ENCODE measurements at places on chromosomes 16 and 17.
A peak's percentile ranks its signal among the peaks of the same experiment; 100 is the strongest.

DNA sequence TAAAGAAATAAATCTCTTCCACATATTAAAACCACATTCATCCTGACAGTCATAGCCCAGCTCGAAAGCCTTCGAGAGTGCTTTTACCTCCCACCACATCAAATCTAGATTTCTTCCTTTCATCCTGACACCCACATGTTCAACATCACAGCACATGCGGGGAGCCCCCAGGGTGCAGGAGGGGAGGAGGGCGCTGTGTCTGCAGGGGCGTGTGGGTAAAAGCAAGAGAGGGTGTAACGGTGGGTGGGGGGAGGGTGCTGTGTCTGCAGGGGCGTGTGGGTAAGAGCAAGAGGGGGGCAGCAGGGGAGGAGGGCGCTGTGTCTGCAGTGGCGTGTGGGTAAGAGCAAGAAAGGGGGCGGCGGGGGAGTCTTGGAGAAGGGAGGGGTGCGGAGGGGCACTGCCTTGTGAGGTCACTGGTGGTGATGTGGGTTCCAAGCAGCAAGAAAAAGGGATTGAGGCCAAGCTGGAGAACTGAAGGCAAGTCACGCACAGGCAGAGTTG, 34.7 kb downstream of the ADCY9 start:
- H3K36me3 ChIP-seq, result no peaks in the 10 kb centered on the region
- H3K4me3 ChIP-seq, result no peak overlapping the region
- peaks cover 11% of the 10 kb centered on the region for H3K4me1 ChIP-seq
- no peak overlapping the region for H3K27ac ChIP-seq

- DNase-seq, result no peak
- H3K27me3 ChIP-seq, result no peaks in the 10 kb centered on the region
- H3K4me1 ChIP-seq, result peaks cover 6% of the 10 kb centered on the region
- H3K27ac ChIP-seq, result peak overlapping the region; percentile 61
- H3K36me3 ChIP-seq, result no peaks in the 10 kb centered on the region
Observed at GRCh38 chr17:65297384-65297783, 160.2 kb downstream of the RGS9 start.

DNA sequence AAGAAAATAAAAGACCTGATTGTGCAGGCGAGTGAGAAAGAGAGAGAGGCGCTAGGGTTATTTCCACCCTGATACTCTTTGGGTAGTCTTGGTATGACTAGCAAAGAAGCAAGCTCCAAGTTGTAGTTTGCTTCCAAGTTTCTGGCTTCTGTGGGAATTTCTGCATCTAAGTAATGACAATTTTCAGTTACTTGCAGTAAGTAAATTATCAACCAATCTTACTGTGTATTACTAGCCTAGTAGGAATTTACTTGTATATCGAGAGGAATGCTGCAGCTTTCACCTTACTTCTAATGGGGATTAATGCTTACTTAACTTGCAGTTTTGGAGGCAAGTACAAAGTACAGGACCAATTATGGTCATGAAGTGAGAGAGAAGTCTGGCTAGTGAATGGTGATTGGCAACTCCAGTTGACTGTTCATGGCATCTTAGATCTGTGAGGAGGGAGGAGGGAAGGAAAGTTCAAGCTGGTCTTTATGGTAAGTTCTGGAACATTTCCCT, 31.9 kb downstream of the TENT4B start:
- no peak overlapping the region for H3K4me3 ChIP-seq
- no peaks in the 10 kb centered on the region for H3K36me3 ChIP-seq
- H3K27me3 ChIP-seq, result no peaks in the 10 kb centered on the region
- no peak overlapping the region for H3K27ac ChIP-seq
- H3K4me1 ChIP-seq, result peaks cover 19% of the 10 kb centered on the region
- no peak for DNase-seq

DNA sequence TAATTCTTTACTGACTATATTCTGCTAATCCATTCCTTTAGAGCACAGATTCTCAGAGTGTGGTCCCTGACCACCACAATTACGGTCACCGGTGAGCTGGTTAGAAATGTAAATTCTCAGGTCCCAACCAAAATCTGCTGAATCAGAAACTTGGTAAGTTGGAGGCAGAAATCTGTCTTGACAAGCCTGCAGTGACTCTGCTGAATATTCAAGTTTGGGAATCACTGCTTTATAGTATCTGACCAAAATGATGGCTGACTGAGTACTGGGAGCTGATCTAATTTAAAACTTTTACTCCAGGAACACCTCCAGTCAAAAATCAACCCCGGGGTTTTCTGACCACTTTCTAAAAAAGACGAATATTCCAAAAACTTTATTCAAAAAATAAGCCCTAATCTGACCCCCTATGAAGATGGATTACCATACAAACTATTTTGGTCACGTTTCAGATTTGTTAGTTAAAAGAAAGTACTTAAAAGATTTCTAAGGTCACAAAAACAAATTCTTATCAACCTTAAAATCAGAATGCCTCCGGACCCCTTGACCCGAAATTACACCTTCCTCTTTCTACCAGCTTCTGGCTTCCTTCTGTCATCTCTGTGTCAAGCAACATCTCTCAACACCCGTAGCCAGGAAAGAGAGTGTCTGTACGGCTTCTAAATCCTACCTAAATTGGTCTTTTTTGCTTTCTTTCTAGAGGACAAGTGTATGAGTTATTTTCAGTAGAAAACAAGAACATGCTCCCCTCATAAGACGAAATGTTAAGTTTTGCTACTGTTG, 38.6 kb downstream of the CREBBP start:
- no peaks in the 10 kb centered on the region for H3K36me3 ChIP-seq
- DNase-seq, result no peak
- H3K27ac ChIP-seq, result no peak overlapping the region

All from suprapubic skin (tissue), 4 donors.